ENCODE measurements at places on chromosomes 1 and 21.

- no peak for DNase-seq
Observed at GRCh38 chr21:37667380-37667779, 248.9 kb downstream of the KCNJ6 start.

- no peak for DNase-seq
Observed at GRCh38 chr1:44237721-44238457, 24.6 kb downstream of the DMAP1 start.

GRCh38 chr1:171379846-171380245 lies 65.9 kb downstream of the FMO4 start:
- DNase-seq, result no peak

- no peak for DNase-seq
Observed at GRCh38 chr1:98299313-98299712, 362.2 kb upstream of the SNX7 start.

GRCh38 chr1:39091845-39092645 lies 65.9 kb downstream of the NDUFS5 start:
- DNase-seq, result no peak

DNA sequence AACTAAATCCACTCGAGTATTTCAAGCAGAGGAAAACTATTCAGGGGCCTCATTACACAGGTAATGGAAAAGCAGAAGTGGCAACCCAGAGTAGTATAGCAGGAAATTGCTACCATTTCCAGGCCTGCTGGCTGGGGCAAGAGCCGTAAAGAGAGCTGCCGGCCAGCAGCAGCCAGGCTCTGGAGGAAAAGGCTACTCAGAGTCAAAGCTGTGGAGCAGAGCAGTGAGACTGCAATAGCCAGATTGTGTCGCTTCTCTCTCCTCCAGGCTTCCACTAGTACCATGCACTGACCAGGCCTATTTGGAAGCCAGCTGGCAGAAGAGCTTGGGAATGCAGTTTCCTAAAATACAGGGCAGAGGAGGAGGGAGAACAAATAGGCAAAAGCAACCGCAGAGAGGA lies 155.5 kb downstream of the OMA1 start:
- no peak for DNase-seq

DNA sequence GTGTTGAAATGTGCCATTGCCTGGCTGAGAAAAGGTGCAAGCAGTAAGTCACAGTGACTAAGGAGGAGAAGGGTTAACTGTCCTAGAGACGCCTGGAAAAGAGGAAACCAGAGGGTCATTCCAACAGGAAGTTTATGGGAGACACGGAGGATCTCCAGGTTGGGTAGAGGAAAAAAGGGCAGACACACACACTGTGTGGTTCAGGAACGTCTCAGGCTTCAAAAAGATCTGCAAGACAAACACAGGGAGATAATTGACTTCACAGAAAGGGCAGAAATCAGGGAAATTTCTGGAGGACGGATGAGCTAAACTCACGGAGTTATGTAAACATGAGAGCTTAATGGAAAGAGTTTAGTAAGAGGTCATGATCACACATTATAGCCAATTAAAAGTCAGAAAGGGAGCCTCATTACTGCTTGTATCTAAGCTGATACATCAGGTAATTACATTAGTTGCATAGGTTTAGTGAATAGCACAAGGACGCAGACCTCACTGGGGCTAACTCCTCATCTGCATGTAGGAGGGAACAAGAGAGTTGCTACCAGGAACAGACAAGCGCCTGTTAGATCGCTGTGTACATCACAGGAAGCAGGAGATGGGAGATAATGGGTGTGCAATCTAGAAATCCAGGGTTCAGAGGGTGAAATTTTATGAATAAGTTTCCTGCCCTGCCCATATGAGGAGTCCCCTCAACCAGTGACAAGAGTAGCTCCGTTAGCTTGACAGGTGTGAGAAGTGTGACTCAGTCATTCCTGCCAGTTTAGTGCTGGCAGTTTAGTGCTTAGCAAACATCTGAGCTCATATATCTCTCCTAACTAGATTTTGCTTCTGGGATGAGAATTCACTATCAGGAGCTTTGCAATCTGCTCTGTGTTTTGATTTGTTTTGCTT lies 96.6 kb upstream of the TNR start:
- no peak for DNase-seq

DNA sequence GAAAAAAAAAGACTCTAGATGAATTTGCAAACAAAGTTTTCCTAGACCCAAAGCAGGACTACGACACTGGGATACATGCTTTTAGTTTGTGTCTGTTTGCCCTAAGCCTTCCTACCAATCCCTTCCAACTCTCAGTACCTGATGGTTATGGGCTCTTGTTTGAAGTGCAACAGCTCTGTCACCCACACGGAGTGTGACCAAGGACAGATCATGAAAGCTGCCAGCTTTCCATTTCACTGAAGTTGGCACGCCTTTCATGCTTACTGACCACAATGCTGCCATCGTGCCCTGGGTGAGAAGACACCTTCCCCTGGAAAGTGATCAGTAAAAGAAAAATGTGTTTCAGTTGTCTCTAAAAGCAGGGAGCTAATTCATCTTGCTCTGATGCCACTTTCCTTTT lies 312.5 kb upstream of the PTBP2 start:
- no peak for DNase-seq

DNA sequence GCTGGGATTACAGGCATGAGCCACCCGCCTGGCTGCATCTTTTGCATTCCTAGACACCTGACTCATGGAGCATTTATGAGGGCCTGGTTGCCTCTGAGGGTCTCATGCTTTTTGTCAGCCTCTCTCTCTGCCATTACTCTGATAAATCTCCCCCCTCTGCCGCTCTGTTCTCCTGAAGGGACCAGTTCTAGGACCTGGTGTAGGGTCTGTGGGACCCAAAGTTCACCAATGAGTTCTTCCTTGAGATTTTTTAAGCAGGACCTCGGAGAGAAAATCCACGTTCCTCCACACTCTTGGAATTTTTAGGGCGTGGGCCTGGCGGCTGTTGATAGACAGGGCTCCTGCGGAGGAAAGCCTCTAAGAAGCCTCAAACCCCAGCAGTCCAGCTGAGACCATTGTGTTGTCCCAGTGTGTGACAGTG lies 91.9 kb upstream of the ERRFI1 start:
- DNase-seq, result no peak

DNA sequence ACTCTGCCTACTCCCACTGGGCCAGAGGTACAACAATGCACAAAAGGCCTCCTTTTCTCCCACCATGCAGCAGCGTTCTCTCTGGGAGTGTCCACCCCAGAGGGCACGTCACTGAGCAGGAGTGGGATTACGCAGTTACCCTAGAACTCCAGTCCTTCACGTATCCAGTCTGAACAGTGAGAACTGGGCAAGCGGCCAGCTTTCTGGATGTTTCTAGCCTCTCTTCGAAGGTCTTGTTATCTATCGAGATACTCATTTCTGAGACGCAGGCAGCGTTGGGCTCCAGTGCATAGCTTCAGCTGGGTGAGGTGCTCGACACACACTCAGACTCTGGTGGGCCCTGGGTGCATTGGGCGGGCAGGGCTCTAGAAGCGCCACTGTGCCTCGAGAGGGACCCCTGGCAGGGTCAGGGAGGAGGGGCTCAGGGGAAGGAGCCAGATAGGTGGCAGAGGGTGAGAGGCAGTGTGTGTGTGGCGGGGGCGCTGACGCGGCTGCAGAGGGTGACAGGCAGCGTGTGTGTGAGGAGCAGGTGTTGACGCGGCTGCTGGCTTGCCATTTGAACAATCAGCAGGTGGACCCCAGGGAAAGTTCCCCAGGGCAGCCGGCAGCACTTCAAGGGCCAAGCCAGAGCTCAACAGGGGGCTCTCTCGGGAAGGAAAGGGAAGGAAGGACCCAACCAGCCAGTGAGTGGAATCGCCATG lies 27.9 kb downstream of the PRDM15 start:
- DNase-seq, result no peak

GRCh38 chr21:27704567-27705166 lies 737.8 kb upstream of the ADAMTS5 start:
- no peak for DNase-seq

- DNase-seq, result no peak
Observed at GRCh38 chr1:245810181-245810769, 655.5 kb downstream of the KIF26B start.

GRCh38 chr1:209250861-209251636 lies 332.5 kb upstream of the CAMK1G start:
- DNase-seq, result no peak

DNA sequence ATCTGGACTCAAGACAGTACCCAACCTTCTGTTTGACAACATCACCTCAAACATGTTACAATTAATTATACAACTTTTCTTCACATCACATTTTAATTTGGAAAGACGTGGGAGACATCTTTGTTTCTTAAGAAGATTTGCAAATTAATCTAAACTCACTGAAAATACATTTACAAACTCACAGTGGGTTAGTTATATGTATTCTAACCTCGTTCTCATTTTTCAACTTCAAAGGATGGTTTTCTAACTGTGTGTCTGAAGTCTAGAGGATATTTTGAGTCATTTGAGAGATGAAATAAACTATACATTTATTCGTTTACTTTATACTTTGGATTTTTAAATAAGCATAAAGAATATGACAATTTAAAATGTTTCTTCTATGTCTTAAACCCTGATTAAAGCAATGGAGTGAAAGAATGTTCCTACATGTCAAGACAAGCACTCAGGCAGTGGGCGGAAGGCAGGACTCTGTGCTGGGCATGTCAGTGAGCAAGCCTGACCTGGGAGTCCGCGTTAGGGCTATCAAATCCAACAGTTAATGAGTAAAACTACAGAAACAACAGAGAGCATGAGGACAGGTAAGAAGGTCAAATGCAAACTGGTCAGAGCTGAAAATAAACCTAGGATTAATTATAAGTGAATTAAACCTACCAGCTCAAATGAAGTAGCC lies 76.5 kb upstream of the CTTNBP2NL start:
- DNase-seq, result no peak

DNA sequence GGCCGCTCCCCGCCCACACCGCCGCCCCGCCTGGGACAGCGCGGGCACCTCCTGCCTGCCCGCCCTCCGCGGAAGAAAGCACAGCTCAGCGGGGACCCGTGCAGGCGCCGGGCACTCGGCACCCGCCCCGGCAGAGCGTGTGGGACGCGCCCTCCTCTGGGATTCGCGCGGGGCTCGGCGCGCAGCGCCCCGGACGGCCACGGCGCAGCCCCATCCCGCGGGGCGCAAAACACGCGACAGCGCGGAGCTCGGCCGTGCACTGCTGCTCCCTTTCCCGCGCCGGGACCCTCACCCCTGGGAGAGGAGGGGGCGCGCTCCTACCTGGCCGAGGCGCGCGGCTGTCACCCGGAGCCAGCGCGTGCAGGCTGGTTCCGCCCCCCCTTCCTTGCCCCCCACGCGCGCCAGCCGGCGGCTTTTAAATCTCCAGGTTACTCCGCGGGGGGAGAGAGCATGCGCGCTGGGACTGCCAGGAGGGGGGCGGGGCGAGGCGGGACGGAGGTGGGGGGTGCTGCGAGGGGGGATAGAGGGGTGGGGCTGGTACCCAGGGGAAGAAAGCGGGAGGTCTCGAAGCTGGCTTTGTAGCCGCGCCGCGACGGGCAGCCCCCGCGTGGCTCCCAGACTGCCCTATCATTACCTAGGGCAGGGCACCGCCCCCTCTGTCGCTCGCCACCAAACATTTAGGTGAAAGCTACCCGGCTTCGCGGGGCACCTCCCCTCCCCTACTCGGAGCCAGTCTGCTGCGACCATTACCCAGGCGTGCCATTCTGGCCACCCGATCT lies at the start of gene SLC45A3:
Gene SLC45A3, minus strand, starts transcription at position 437 of the 779 bp plus-strand sequence. CDS start 15,853 bp downstream, outside the sequence.
- DNase-seq, result peak; percentile 17

DNA sequence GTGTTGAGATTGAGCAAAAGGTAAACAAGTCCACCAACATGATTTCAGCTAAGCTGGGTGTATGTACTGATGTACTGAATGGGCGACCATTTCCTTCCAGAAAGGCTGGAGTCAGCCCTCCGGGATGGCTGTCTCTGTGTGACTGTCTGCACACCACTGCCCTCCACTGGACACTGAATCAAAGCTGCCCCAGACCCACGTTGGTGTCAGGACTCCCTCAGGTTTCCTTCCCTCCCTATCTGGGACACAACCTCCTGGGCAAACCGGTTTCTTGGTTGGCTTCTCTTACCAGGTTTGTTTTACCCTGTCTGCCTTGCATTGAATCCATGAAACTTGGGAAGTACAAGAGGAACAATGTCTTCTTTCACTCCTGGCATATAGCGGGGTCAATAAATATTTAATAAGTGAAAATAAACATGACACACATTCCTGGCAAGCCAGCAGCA lies 5.3 kb upstream of the SRP9 start:
- DNase-seq, result no peak

- DNase-seq, result no peak
Observed at GRCh38 chr1:107975851-107976250, 10.9 kb upstream of the VAV3 start.

GRCh38 chr1:205262731-205263171 lies 35.0 kb downstream of the TMCC2 start:
- no peak for DNase-seq

DNA sequence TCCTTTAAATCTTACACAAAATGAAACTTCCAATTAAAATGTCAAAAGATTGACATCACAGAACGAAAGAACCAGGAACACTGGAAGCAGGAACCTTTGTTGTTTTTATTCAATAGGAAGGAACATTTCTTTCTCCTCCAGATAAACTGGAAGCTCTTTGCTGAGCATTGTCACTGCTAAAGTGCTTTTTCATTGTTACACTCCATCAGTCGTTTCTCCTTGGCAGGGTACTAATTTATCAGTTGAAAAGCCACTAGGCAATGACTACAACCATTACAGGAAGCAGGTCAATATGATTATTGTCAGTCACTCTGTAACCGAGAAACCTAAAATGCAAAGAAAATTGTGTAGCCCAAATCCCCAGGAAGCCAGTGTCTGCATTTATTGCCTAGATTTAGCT lies 163.2 kb upstream of the MAP1LC3C start:
- DNase-seq, result no peak

- DNase-seq, result no peak
Observed at GRCh38 chr1:52102336-52103013, 39.4 kb upstream of the ZFYVE9 start.

- DNase-seq, result no peak
Observed at GRCh38 chr1:178477841-178478240, 18.9 kb downstream of the CLEC20A start.

DNA sequence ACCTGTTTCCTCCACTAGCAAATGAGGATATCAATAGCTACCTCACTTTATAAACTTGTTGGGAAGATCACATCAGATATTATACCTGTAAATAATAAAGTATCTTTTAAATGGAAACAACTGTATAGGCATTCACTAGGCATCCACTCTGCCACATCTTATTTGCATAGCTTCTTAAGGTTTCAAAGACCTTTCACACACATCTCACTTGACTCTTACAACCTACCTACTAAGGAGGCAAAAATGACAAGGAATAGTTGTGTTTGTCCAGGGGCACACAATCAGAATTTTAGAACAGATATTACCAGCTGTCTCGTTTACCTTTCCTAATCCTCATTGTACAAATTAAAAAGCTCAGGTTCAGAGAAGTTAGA lies 51.5 kb downstream of the VANGL2 start:
- DNase-seq, result no peak

DNA sequence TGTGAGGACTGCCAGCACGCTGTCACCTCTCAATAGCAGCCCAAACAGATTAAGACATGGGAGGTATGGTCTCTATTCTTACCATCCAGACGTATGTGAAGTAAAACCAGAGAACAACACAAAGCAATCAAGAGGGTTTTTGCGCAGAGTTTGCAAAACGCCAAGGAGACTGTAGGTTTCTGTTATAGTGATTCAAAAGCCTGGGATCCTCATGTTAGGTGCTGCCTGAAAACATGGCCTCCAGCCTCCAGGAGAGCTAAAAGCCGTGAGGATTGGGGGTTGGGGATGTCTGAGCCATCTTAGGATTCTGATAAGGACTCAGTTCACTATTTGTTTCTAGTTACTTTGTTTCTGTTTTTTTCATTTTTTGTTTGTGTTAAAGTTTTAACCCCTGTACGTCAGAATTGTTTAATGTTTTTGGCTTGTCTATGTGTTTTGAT lies 4.2 kb upstream of the CCT8 start:
- no peak for DNase-seq

GRCh38 chr1:9900142-9901043 lies 9.7 kb downstream of the CTNNBIP1 start:
- DNase-seq, result no peak
